ENCODE measurements at places on chromosomes 5 and 9.

DNA sequence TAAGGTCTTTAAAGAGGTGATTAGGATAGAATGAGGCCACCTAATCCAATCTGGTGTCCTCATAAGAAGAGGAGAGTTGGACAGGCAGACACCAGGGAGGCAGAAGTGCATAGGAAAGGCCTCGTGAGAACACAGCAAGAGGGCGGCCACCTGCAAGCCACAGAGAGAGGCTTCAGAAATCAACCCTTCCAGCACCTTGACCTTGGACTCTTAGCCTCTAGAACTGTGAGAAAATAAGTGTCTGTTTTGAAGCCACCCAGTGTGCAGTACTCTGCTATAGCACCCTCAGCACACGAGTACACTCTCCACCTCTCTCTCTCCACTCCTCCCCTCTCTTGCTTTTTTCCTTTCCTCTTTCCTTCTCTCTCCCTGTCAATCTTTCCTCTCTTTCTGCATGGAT lies 26.8 kb downstream of the NIPAL4 start:
- DNase-seq = peak; percentile 63

DNA sequence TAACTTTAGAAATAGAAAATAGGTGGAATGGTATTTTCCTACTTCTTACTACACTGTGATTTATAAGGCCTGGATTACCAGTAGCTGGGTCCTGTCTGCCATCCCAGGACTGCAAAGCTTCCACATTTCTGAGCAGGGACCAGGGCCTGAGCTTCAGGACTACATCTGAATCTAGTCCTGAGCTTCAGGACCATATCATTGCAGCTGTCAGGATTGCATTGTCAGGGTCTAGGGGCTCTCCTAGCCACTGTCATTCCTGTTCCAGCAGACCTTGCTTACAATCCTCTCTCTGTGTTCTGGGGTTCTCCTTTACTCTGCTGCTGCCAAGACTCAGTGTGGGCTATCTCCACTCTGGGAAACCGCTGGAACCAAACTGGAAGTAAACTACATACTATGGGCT lies 16.3 kb downstream of the RAB3C start:
- no peak for DNase-seq

GRCh38 chr9:35725362-35725761 lies 6.6 kb downstream of the TLN1 start:
- no peak for DNase-seq

DNA sequence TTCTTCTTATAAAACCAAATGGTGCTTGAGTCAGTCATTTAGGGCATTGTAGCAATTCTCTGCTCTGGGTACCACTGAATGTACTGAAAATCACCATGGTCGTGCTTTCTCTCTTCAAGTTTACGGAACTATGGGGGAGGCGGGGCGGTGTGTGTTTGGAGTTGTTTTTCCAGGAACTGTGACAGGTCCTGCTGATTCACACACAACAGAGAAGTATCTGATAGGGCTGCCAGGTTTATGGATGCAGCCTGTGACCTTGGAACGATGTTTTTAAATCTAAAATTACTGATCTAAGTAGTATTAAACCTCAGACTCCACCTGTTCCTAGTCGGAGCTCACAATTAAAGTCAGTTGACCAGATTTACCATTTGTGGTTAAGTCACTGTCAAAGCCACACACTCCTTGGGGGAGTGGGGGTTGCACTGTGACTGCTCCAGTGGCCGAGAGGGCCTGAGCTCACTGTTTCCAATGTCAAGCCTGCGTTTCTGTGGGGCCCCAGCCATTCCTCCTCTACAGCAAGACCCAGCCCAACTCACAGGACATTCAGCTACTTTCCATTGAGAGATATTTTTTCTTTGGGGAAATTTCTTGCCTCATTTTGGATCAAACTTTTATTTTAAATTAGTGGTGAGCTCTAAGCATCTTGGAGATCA lies 44.4 kb downstream of the GADD45G start:
- DNase-seq = no peak

GRCh38 chr9:78438211-78438610 lies 141.3 kb downstream of the PSAT1 start:
- DNase-seq = no peak

DNA sequence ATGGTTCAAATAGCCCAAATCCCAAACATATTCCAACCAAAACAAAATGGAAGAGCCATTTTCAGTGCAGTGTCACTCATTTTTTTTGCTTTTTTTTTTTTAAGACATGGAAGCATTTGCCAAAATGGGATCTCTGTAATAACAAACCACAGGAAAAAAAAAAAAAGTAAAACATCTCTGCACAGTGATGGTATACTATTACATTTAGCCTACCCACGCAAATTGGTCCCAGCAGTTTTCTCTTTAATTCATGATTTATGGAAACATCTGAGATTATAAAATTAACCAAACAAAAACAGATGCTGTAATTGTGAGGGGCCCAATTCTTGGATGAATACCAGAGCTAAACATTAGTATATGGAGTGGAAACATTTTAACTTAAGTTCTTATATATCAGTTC lies 566.6 kb downstream of the ZNF608 start:
- no peak for DNase-seq

- no peak for DNase-seq
These were observed 41.3 kb downstream of the LNPEP start for GRCh38 chr5:96977228-96977627.

GRCh38 chr5:40233268-40233667 lies 446.4 kb upstream of the PTGER4 start:
- no peak for DNase-seq

DNA sequence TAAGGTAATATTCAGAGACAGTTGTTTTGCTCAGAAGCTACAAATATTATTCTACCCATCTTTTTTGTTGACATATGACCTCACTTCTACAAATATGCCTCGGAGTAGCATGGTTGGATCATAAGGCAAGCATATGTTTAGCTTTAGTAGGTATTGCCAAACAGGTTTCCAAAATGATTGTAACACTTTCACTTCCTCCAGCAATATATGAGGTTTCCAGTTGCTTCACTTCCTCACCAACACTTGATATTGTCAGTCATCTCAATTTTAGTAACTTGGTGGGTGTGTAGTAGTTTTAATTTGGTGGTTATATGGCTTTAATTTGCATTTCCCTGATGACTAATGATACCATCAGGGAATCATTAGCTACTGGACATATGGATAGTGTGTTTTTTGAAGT lies 46.7 kb downstream of the TNFSF8 start:
- DNase-seq = no peak

- no peak for DNase-seq
These were observed 41.7 kb downstream of the B4GALT1 start for GRCh38 chr9:33125461-33125860.

GRCh38 chr9:133772581-133772980 lies 34.4 kb upstream of the SARDH start:
- no peak for DNase-seq

GRCh38 chr9:21096901-21097255 lies 19.1 kb upstream of the IFNB1 start:
- DNase-seq = no peak

DNA sequence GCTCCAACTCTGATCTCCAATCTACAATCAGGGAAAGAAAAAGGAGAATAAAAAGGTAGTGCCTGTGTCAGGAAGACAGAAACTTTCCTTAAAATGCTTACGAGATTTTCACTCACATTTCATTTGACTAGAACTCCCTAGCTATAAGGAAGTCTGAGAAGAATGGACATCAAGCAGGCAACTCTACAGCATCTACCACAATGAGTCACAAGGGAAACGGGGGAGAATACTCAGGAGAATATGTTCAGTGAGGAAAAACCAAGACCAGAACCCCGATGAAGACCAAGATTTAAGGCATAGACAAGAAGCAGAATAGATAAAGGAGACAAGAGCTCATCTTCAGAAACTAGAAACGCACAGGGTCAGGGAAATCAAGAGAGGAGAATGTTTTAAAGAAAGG lies 9.0 kb upstream of the SETD9 start:
- no peak for DNase-seq

- no peak for DNase-seq
These were observed 89.1 kb upstream of the HAND1 start for GRCh38 chr5:154567155-154567554.

DNA sequence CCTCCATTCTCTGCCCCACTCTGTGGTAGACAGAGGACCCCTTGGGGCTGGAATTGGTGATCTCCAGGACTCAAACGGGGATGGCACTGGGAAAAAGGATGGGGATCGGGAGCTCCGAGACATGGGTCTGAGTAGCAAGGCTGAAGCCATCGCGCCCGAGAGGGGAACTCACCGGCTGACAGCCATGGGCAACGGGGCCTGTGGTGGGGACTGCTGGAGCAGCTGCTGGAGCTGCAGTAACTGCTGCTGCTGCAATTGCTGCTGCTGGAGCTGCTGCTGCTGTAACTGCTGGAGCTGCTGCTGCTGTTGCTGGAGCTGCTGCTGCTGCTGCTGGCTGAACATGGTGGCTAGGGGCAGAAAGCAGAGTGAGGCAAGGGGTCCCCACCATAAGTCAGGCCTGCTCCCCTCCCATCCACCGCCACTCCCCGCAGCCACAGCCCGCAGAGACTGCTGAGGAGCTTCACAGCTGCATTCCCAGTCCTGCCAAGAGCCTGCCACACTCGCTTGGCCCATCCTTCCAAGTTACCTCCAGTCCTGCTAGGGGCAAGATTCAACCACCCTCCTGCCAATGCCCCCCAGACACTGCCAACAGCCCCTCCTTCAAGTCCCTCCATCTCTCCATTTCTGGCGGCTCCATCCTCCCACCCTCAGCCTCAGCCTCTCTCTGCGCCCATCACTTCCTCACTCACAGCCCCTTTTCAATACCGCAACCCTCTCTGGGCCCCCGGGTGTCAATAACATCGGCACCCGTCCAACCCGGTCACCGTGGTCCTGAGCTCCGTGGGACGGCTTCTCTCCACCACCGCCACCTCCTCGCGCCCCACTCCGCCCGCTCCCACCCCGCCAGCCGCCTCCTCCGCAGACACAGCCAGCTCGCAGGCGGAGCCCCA lies 611 bp downstream of the CIZ1 start:
- peak; percentile 27 for DNase-seq

DNA sequence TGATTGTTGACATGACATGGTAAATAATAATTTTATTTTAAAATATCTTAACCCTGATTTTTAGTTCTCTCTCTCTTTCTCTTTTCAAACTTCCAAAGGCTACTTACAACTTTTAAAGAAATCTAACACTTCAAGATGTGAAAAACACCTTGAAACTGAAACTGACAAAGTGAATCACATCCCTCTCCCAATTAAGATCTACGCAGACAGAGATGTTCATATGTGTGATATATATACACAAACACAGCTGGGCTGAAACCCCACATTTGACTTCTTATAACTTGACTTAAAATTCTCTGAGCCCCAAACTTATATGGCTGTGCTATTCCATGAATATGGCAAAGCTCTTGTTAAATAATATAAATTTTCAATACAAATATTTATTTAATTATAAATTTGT lies 261.2 kb upstream of the PTPRD start:
- no peak for DNase-seq

DNA sequence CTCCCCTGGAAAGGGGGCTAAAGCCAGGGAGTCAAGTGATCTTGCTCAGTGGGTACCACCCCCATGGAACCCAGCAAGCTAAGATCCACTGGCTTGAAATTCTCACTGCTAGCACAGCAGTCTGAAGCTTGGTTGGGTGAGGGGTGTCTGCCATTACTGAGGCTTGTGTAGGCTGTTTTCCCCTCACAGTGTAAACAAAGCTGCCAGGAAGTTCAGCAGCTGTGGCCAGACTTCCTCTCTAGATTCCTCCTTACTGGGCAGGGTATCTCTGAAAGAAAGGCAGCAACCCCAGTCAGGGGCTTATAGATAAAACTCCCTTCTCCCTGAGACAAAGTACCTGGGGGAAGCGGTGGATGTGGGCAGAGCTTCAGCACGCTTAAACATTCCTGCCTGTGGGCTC lies 17.1 kb upstream of the EPB41L4A start:
- no peak for DNase-seq

DNA sequence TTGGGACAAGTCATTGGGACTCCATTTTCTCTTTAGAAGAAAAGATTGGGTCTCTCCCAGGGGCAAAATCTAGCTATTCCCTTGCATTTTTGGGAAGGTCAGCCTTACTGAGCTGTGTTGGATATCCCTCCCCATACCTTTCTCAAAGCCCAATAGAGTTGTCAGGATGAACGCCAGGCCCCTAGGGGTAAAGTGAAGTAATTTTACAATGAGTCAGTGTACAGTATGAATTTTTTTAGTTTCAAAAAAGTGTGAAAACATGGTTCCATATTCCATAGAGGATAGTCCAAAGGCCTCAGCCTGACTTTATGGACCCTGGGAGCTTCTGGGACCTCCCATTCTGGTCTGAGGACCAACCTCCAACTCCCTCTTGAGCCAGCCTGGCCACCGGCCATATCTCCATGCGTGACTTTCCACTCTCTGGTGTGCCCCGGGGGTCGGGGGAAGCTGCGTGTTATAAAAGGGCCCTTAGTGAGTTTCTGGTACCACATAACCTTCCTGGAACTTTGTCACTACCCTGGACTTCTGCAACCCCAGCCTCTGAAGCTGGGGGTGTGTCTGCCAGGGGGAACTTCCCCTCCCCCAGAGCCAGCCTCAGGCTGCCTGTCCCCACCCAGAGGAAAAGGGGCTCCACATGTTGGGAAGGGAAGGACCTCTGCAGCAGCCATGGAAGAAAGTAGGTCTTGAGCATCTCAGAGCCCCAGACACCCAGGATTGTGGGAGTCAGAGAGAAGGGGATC lies 52.4 kb upstream of the SYNPO start:
- DNase-seq = no peak

DNA sequence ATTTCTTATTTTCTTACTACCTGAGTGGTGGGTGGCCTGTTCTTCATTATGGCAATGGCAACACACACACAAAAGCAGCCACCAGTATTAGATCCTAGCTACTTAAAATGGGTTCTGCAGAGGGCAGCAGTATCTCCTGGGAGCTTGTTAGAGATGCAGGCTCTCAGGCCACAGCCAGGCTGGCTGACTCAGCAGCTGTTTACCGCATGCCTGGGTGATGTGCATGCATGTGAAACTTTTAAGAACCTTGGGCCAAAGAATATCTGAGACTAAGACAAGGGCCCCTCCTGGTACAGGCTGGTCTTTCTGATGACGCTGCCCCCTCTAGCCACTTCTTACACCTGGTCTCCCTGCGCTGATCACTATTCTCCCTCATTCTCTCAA lies 399.0 kb downstream of the MED10 start:
- no peak for DNase-seq

DNA sequence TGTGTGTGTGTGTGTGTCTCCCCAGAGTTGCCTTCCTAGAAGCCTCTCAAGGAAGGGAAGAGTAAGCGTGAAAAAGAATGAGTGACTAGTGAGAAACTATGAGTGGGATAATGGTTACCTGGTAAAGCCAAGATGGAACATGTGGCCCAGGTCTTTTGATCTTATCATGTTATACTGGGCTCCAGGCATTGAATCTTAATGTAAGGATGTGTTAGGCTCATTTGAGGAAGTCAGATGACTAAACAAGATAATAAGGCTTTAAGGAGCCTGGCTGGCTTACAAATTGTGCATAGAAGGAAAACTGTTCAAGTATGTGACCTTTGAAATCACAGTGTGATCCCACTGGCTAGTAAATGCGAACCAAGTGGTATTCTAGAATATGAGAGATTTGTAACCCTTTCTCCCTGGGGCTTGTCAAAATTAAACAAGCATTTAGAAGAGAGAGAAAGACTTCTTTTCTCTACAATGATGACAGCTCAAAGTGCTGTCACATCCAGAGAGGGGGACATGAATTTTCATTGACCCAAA lies 29.9 kb upstream of the HMHB1 start:
- no peak for DNase-seq

- DNase-seq = no peak
These were observed 48.1 kb downstream of the VAV2 start for GRCh38 chr9:133943781-133944745.
